ENCODE measurements at places on chromosomes 1 and 21.

DNA sequence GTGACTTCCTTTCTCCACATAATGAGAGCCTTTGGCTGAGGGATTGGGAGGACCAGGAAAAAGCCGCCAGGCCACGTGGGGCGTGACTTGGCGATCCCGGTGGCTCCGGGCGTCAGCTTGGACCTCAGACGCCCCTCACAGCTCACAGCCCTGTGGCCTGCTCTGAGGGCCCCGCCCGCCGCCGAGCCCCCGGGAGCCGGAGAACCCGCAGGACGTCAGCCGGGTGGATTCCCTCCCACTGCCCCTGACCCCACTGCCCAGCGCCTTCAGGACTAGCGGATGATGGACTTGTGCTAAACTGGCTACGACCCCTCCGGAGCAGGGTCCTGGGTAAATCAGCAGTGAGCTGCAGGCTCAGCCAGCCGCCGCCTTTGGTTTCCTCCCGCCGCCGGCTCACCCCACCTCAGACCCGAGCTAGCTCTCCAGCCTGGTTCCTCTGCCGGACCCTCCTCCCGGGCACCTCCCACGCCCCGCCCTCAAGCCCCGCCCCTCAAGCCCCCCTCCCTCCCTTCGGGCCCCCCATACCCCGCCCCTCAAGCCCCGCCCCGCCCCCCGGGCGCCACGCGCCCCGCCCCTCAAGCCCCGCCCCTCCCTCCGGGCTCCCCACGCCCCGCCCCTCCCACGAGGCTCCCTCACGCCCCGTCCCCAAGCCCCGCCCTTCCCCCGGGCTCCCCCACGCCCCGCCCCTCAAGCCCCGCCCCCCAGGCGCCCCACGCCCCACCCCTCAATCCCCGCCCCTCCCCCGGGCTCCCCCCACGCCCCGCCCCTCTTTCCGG is 10.0 kb upstream of the FAAP20 start:
- DNase-seq: peak; percentile 94

- DNase-seq: no peak
These were observed 79.3 kb downstream of the ST6GALNAC3 start for GRCh38 chr1:76153841-76154205.

DNA sequence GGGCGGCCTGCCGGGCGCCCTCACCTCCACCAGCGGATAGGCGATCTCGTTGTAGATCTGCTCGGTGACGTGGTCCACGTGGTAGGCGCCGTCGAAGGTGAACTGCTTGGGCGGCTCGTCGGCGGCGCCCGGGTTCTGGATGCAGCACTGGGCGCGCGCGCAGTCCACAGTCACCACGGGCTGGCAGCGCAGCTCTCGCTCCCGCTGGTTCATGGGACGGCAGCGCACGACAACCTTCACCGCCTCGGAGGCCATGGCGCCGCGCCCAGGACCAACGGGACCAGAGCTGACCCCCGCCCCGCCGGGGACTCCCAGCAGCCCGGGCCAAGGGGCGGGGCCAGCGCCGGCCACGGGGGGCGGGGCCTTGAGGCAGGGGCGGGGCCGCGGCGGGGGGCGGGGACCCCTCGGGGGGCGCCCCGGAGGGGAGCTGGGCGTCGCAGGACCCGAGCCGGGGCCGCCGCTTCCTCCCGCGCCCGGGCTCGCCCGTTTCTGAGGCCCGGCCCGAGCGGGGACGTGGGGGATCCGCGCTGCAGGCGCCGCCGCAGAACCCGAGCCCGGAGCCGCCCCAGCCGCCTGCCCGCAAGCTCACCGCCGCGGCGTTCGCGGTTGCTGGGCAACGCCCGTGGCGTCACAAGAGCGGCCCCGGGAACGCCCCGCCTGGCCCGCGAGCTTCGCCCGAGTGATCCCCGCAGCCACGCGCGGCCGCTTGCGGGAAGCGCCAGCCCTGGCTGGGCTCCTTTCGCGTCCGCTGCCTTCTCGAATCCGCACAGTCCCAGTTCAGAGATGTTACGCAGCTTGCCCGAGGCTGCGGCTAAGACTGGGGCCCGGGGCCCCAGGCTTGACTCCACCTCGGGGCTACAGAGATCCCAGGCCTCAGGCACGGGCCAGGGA is at the start of gene KIF17:
Gene KIF17, minus strand, starts transcription at position 556 of the 891 bp plus-strand sequence. Its CDS starts 301 bp downstream, at position 255.
- peak; percentile 91 for DNase-seq

GRCh38 chr1:220249522-220249921 is 22.7 kb downstream of the RAB3GAP2 start:
- no peak for DNase-seq

DNA sequence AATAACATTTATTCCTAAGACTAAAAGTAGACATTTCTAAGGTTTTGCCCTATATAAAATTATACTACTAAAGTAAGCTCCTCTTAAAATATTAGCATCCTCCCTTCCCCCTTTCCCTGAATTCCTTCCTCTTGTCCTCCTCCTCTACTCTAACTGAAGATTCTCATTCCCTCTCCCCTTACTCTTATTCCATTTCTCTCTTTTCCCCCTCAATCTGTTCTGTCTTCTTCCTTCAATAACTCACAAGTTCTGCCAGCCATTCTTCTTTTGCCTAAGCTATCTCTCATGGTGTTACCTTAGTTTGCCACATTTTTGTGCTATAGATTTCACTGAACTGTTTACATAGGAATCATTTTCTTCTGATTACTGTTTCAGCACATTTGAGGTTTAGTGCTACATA is 10.7 kb downstream of the LRIF1 start:
- no peak for DNase-seq

DNA sequence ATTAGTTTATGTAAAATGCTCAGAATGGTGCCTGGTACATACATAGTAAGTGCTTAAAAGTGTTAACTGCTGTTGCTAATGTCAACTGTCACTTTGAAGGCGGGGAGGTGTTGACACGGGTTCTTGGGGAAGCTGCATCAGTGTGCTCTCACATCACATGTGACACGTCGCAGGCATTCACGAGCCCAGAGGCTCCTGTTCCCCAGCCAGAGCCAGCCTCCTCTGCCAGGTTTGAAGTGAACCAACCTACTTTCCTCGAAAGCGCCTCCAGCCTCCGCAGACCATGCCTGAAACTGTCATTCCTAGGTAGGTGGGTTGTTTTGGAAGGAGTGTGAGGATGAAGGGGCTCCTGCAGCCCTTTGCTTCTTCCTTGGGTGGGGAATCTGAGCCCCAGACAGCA is 13.8 kb downstream of the GALNT2 start:
- DNase-seq: no peak

- peak; percentile 40 for DNase-seq
These were observed 683 bp downstream of the LRRC8D start for GRCh38 chr1:89821322-89822108.

GRCh38 chr1:161225534-161226319 is at the start of gene TOMM40L:
TOMM40L (plus strand) TSS chr1:161226060; CDS start chr1:161226490, 430 bp downstream.
- peak; percentile 95 for DNase-seq

GRCh38 chr21:31203431-31204054 is 140.5 kb downstream of the TIAM1 start:
- no peak for DNase-seq

- DNase-seq: no peak
These were observed 32.8 kb upstream of the RNF11 start for GRCh38 chr1:51203121-51203873.

- DNase-seq: no peak
These were observed 53.9 kb downstream of the VCAM1 start for GRCh38 chr1:100773444-100773843.

GRCh38 chr1:153262070-153262366 is 2.5 kb downstream of the LORICRIN start:
- DNase-seq: no peak

DNA sequence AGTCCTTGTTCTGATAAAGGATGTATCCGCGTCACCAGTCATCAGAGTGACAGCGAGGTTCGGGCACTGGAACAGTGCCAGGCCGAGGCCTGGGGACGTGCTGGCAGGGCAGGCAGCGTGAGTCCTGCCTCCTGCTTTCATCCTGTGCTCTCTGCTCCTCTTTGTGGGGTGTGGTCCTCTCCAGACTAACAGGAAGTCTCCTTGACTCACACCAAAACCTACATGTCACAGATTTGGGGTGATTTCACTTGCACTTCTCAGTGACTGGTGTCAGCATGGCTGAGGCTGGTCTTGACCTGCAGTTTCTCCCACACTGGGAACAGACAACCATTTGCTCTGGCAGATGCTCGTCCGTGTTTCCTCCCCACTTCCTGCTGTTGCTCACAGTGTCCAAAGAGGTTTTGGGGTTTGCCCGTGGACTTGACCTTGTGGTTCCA is 8.8 kb upstream of the NLRP3 start:
- DNase-seq: no peak

DNA sequence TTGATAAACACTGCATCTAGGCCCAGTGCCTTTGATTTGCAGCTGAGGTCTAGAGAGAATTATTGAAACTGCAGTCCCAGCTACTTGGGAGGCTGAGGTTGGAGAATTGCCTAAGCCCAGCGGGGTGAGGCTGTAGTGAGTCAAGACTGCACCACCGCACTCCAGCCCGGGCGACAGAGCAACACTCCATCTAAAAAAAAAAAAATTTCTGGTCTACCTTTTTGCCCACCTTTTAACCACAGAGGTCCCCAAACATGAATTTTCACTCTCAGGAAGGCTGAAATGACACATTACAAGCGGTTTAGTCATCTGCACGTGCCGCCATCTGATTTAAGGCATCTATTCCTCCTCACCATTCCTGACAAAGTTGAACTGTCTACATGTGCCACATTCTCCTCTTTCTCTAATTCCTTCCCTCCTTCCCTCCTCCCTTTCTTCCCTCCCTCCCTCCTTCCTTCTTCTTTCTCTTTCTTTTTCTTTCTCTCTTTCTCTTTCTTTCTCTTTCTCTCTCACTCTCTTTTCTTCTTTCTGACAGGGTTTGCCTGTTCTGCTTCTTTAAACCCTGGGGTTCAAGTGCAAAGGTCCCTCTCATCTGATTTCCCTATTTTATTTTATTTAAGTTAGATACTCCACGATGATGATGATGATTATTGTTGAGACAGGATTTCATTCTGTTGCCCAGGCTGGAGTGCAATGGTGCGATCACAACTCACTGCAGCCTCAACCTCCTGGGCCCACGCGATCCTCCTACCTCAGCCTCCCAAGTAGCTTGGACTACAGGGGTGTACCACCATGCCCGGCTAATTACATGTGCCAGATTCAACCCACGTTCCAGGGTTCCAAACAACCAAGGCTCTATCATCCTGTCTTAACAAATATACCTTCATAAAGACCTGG is 3.0 kb upstream of the SOD1 start:
- no peak for DNase-seq

GRCh38 chr21:44329086-44329889 is 9.9 kb downstream of the CFAP410 start:
- no peak for DNase-seq

DNA sequence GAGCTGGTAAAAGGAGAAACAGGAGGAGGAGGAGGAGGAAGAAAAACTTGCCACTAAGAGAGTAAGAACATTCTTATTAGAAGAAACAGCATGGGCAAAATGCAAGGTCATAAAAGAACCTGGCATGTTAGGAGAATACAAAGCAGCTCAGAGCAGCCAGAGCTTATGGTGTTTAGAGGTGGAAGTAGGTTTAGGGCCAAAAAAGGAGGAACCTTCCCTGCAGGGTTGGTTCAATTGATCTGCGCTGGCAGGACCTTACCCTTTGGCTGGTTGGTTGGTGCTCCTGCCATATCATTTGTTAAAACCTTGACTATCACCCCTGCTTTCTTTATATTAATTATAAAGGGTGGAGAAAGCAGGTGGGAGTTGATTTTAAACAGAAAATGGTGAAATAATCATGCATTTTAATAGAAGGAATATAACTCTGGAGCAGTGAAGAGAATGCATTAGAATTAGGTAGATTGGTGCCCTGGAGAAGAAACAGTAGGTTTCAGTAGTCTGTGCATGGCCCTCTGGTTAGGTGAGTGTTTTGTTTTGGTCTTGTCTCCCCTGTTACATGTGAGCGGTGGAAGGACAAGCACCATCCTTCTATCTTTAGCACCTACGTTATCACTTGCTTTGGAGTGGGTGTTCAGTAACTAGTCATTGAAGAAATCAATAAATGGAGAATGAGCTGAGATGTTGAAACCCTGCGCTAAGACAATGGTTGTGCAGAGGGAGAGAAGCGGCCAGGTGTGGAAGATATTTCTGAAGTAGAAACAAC is 110.4 kb upstream of the NGF start:
- no peak for DNase-seq

DNA sequence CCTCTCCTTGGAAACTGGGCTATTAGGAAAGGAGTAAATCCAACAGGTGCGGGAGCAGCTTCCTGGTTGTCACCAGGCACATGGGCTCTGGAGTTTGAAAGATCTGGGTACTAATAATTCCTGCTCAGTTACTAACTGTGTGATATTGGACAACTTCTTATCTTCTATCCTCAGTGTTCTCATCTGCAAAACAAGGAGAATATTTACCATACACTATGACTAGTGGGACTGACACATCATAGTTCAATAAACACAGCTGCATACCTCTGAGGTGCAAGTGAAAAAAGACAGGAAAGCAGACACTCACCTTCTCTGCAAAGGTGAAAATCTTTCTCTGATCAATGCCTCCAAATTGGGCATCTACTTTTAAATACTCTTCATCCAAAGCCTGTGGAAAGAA is 19.7 kb downstream of the YARS1 start:
- DNase-seq: no peak

GRCh38 chr1:25898223-25899015 is 7.8 kb downstream of the STMN1 start:
- DNase-seq: no peak

DNA sequence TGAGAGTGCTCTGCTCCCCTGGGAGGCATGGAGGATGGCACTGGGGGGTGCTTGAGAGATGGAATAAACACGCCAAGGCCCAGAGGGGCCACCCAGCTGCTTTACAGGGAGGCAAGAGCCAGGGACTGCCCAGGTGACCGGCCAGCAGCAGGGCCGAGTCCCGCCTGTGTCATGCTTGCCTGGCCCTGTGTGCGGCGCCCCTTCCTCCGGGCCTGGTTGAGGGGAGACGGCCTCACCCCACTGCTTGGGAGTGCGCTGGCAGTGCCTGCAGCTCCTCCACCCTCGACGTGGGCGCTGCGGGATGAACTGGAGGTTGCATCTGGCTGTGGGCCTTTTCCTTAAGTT is 33.1 kb upstream of the COL6A2 start:
- DNase-seq: no peak

- DNase-seq: no peak
These were observed 635 bp upstream of the SYNJ1 start for GRCh38 chr21:32728456-32728839.

- no peak for DNase-seq
These were observed 60.7 kb downstream of the FOXD2 start for GRCh38 chr1:47498551-47498950.

DNA sequence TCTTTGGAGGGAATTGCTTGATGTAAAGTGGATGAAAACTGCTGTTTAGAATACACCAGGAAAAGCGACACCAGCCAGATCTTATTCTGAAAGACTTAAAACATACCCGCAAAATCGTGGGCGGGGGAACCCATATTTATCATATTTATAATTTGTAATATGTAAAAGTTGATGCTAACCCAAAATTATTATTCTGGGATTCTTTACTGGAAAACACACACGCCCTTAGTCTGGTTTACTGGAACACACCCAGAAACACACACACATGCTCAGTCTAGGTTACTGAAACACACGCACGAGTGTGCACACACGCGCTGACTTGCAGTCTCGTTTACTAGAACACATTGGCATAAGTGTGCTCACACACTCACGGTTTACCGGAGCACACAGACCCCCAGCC is 32.5 kb downstream of the ATP5PO start:
- DNase-seq: no peak

- DNase-seq: no peak
These were observed 553.0 kb upstream of the ZP4 start for GRCh38 chr1:238443687-238444086.

Data from hepatic stellate cell (primary cell).